ENCODE measurements at places on chromosomes 6 and 20. TPM values are rescaled to one million over a fixed set of nuclear protein-coding genes. Genes with fewer than 3 reads are reported as not detected.

Gene MLN
- not detected for polyA plus RNA-seq

Gene LHFPL5
- not detected for polyA plus RNA-seq

Gene GPR31
- not detected for polyA plus RNA-seq

Gene ZMYND8
- 30.0 TPM for polyA plus RNA-seq

Gene GSTA5
- not detected for polyA plus RNA-seq

Gene ENPP1
- 0.22 TPM for polyA plus RNA-seq

Gene ZNF165
- polyA plus RNA-seq: 3.6 TPM

Gene IRF4
- polyA plus RNA-seq: 0.12 TPM

Gene BPIFB2
- not detected for polyA plus RNA-seq

Gene APCDD1L
- polyA plus RNA-seq: 3.7 TPM

Gene ZFP57
- polyA plus RNA-seq: 17.4 TPM

Gene TINAG
- polyA plus RNA-seq: not detected

Gene TMEM170B
- 0.08 TPM for polyA plus RNA-seq

Gene TRIM15
- not detected for polyA plus RNA-seq

Gene GPLD1
- polyA plus RNA-seq: 0.01 TPM

Gene PKIB
- polyA plus RNA-seq: 4.4 TPM

Gene STMND1
- not detected for polyA plus RNA-seq

Gene PRKN
- 0.19 TPM for polyA plus RNA-seq

Gene BMP6
- polyA plus RNA-seq: 0.05 TPM

Gene RNF8
- polyA plus RNA-seq: 25.7 TPM

Gene COL9A1
- not detected for polyA plus RNA-seq

Gene LRRC1
- 18.5 TPM for polyA plus RNA-seq

Gene GTSF1L
- not detected for polyA plus RNA-seq

Gene UNC93A
- polyA plus RNA-seq: 0.10 TPM

Gene CYP39A1
- polyA plus RNA-seq: 1.5 TPM

Gene NFATC2
- polyA plus RNA-seq: 0.05 TPM

Gene PLAGL2
- 4.2 TPM for polyA plus RNA-seq

Gene TGM3
- polyA plus RNA-seq: 0.08 TPM

Gene OR12D3
- not detected for polyA plus RNA-seq

Gene TMC2
- polyA plus RNA-seq: not detected

Gene USP49
- polyA plus RNA-seq: 2.3 TPM

Gene GSTA3
- polyA plus RNA-seq: not detected

Gene GSTA2
- polyA plus RNA-seq: not detected

Gene ARMH2
- polyA plus RNA-seq: not detected

Gene TPD52L1
- polyA plus RNA-seq: 135 TPM

Gene VWA7
- 0.47 TPM for polyA plus RNA-seq

Gene SIM1
- polyA plus RNA-seq: not detected

Gene ZGPAT
- polyA plus RNA-seq: 12.2 TPM

Gene KCNK15
- polyA plus RNA-seq: 0.03 TPM

Gene SLCO4A1
- 1.4 TPM for polyA plus RNA-seq

Gene CCM2L
- polyA plus RNA-seq: not detected

Gene RAB44
- 0.03 TPM for polyA plus RNA-seq

Gene SAMD3
- 5.4 TPM for polyA plus RNA-seq

Gene TCF15
- polyA plus RNA-seq: not detected

Gene C20orf144
- not detected for polyA plus RNA-seq

Gene LIN28B
- polyA plus RNA-seq: not detected

Data from keratinocyte (primary cell).